ENCODE measurements at places on chromosomes 4 and X. TPM values are rescaled to one million over a fixed set of nuclear protein-coding genes. Genes with fewer than 3 reads are reported as not detected.

Gene ZBED1
- total RNA-seq: 53.7 TPM

Gene POLA1
- total RNA-seq: 6.1 TPM

Gene TRMT44
- total RNA-seq: 18.0 TPM

Gene FAM9B
- total RNA-seq: not detected

Gene ATP8A1
- 2.4 TPM for total RNA-seq

Gene GAGE12E
- total RNA-seq: not detected

Gene WWC2
- 45.1 TPM for total RNA-seq

Gene SOD3
- total RNA-seq: 18.9 TPM

Gene VSIG4
- not detected for total RNA-seq

Gene ARX
- not detected for total RNA-seq

Gene GABRG1
- not detected for total RNA-seq

Gene SYN1
- total RNA-seq: 1.1 TPM

Gene SORBS2
- total RNA-seq: 7.3 TPM

Gene SPANXC
- not detected for total RNA-seq
